ENCODE measurements at places on chromosomes 5 and 9.

- DNase-seq = no peak
These were observed 32.6 kb downstream of the CD180 start for GRCh38 chr5:67163863-67164595.

DNA sequence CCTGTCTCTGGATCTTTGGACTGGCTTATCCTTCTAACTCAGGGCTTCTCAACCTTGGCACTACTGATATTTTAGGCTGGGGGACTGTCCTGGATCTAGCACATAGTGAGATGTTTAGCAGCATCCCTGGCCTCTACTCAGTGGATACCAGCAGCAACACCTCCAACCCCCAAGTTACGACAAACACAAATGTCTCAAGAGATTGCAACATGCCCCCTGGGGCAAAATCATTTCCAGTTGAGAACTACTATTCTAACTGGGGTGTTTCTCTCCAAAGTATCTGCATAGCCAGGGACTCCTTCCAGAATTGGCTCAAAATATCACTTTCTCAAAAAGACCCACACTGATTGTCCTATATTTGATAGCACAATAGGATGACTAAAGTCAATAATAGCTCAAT is 7.2 kb upstream of the TLR4 start:
- DNase-seq = no peak

- DNase-seq = no peak
These were observed 7.3 kb downstream of the CRHBP start for GRCh38 chr5:76960004-76960625.

- DNase-seq = no peak
These were observed 88.8 kb downstream of the EGFLAM start for GRCh38 chr5:38347040-38347763.

GRCh38 chr9:38092200-38092524 is 23.1 kb upstream of the SHB start:
- DNase-seq = no peak

DNA sequence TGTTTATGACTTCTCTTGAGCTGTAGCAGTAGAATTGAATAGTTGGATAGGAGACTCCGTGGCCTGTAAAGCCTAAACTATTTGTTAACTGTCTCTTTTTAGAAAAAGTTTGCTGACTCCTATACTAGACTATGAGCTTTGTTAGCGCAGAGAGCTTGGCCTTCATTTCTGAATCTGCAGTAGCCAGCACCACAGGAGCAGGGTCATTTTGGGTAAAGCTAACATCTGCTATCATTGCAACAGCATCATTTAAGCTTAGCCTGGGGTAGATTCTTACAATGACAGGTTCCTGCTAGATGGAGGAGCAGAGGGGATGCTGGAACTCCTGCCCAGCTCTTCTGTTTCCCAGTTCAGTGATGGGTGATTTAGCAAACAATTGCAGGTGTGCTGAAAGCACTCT is 133.7 kb upstream of the ASTN2 start:
- no peak for DNase-seq

GRCh38 chr9:107855164-107855563 is 365.6 kb upstream of the KLF4 start:
- no peak for DNase-seq

DNA sequence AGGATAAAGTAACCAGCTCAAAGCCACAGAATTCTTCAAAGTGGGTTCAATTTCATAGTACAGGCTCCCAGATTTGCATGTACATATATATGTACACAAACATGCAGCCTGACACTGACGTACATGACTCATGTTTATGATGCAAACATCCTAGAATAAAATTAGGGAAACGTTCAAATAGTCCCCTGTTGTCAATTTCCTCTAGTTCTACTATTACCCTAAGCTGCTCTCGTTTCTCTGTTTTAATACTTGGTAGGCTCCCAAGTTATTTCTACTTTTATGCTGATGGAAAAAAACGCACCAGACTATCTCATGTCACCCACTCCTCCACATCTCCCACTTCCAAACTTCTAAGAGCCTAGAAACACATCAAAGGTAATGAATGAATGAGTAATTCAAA is 229.7 kb downstream of the EPB41L4A start:
- no peak for DNase-seq

DNA sequence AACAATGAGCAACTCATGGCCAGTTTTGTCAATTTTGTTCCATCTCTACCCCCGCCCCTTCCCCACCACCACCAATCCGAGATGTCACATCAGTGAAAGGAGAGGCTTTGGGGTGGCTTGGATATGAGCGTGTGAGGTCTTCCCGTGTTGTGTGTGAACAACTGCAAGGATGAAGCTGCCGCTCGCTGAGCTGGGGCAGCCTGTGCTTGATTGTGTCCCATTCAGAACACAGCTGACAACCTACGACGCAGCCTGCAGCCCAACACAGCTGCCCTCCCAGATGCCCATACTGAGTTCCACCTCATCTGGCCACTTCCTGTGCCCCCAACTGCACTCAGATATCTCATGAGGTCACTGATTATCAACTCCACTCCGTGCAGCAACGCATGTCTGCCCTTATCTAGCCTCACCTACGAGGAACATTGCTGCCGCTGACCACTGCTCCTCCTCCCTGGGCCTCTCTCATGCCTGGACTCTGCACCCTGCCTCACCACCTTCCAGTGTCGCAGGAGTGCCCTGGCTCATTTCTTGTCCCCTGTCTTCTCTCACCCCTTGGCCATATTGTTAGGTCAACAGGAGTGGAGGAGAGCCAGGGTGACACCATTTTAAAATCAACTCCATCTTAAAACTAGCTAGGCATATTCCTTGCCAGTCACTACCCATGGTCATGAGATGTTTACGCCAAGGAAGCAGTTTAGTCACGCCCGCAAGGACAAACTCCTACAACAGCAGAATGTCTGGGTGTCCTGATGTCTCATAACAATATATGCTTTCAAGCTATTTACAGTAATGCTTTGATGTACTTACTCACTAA is 7.3 kb upstream of the IL4 start:
- no peak for DNase-seq

DNA sequence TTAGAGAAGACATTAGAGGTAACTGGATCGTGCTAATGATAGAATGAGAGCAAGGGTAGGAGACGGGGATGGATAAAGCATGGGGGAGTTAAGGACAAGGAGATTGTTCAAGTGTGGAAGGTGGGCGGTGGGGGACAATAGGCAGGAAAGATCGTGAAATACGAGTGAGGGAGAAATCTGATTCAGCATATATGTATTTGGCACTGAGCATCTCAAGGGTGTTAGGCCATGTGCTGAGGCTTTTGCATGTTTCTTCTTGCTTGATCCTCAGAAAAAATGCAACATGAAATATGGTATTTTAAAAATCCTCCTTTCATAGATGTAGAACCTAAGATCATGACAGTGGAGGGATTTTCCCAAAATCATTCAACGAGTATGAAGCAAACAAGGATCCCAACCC is 240.5 kb downstream of the PAPPA start:
- DNase-seq = no peak

DNA sequence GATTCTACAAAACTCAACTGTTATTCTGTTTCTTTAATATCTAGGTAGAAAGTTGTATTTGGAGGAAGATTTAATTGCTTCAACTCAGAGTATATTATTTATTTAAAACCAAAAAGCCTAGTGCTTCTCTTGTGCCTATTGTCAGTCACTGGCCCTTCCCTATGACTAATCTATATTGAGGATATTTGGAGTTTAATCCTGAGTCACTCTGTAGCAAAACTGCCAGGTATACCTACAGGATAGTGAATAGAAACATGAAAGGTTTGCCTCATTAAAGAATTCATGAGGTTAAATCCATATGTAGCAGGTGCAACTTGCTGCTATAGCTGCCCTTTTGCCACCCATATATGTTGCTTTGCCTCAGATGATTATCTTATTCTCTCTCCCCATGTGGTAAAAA is 15.1 kb downstream of the PLK2 start:
- DNase-seq = no peak

- DNase-seq = peak; percentile 78
These were observed 22.5 kb upstream of the ADAMTSL1 start for GRCh38 chr9:18451406-18451805.

DNA sequence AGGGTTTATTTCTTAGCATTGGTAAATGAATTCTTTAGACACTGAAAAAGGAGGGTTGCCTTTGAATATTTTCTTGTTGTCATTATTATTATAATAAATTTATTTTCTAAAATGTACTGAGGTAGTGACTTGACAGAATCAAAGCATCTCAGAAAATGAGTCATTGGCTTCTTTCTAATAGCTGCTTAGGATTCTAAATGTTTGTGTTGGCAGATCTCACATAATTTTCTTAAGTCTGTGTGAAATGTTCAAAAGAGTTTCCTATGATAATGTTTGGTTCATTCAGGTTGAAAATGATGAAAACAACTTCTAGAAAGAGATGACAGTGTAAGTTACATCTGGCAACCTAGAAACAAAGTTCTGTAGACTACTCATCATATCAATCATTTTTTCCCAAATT is 69.7 kb downstream of the SH3GL2 start:
- no peak for DNase-seq

DNA sequence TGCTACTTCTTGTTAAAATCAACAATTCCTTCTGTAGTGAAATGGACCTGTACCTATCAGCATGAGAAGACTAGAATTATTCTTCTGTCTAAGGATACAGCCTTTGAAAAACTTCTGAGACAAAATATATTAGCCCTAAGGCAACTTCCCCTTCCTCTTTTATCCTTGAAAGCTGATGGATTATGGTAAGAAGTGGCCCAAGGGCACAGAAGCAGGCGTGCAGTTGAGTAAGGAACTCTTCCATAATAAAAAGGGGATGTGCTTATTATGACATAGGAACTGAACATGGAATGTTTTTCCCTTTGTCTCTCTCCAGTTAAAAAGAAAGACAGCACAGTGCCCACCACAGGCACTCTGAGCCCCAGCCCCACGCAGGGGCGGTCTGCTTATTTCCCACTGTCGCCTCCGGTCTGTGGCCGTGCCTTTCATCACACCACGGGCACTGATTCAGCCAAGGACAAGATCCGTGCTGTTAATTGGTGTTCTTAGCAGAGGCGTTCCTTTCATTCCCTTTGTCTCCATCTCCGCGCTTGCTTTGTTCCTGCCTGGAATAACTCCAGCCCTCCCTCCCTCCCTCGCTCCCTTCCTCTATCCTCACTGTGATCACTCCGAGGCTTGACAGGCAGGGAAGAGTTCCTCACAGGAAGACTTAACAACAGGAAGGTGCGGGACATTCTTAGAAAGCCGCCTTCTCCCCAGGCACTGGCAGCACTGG is 135.9 kb upstream of the OTULINL start:
- peak; percentile 52 for DNase-seq

- peak; percentile 15 for DNase-seq
These were observed 45.6 kb downstream of the APTX start for GRCh38 chr9:32955655-32956478.

GRCh38 chr9:131105952-131106351 is 9.6 kb downstream of the AIF1L start:
- DNase-seq = no peak

- no peak for DNase-seq
These were observed 79.1 kb downstream of the UGCG start for GRCh38 chr9:111975709-111976108.

DNA sequence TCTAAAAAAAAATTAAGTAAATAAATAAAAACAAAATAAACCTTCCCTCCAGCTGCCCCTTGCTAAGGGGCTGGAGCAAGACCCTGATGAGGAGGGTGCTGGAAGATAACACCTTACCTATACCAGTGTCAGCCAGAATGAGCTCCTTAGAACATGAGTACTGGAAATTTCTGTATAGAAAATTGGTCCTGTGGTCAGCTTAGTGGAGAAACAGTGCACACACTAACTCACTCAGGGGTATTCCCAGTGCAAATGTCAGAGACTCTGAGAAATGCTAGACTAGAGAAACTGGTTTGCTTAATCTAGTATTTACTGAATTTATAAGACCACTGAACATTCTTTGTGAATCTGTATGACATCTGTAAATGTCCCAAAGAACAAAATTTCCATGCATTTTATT is 62.1 kb upstream of the CTXN3 start:
- no peak for DNase-seq

GRCh38 chr5:39696672-39697398 is 272.1 kb upstream of the DAB2 start:
- DNase-seq = no peak

DNA sequence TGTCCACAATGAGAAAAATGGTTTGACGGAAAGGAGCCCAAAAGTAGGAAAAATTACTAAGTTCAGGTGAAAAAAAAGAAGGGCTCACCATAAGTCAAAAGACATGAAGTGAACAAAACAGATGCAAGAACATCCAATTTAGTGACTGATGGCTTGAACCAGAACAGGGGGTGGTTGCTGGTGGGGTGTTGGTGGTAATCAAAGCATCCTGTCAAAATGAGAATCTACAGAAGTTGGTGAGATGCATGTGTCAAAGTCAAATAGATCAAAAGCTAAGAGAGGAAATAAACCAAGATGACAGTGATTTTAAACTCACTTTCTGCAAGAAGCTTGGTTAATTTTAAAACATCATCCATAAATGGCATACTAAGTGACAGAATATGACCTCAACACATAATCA is 117.4 kb downstream of the MLLT3 start:
- no peak for DNase-seq

GRCh38 chr5:149150457-149150856 is 9.2 kb downstream of the ABLIM3 start:
- no peak for DNase-seq

- DNase-seq = peak; percentile 89
These were observed 168.5 kb upstream of the TARS1 start for GRCh38 chr5:33272288-33272687.

GRCh38 chr5:111321376-111321775 is 97.2 kb downstream of the CAMK4 start:
- DNase-seq = no peak

DNA sequence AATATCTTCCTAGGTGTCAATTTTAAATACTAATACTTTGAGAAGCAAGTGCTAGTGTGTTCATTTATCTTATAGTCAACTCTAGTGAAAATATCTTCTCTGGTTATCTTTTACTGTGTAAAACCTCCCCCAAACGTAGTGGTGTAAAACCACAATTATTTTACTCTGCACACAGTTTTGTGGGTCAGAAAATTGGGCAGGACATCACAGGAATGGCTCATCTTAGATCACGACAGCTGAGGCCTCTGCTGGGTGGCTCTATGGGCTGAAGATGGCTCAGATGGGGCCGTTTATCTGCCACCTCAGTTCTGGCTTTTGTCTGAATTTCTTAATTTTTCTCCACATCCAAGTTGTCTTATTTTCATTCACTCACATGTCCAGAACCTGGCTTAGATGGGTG is 457.2 kb upstream of the ACTBL2 start:
- no peak for DNase-seq

DNA sequence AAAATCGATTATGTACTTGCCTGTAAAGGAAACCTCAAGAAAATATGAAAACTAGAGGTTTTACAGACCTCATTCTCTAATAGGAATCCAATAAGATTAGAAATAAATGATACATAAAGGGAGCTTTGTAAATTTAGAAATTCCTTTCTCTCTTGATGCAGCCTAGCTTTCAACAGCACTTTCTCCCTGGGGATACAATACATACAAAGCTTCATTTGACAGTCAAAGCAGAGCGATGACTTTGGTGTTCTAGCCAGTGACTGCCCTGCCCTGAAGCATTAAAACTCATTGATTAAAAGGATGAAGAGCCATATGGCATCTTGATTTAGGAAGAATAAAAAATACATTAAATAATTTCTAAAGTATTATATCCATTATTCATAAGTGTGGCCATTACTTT is 46.3 kb upstream of the GLIS3 start:
- no peak for DNase-seq
